ENCODE measurements at places on chromosomes 5 and 9.

DNA sequence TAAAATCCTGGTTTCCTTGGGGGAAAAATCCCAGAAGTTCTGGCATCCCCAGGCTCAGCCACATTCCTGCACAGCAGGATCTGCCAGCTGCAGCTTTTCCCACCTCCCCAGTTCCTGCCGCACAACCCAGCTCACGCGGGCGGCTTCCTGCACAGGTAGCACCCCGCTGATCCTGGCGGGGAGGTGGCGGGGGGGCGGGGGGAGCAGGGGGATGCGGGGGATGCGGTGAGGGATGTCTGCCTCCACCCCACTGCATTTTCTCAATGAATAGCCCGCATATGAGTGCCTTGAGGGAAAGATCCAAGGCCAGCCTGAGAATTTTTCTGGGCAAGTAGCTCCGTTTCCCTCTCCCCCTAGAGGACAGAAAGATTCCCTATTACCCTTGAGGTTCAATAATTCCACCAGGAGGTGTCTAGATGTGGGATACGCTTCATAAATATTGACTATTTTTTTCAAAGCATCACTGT, 21.1 kb downstream of the GFPT2 start:
- no peak for DNase-seq

DNA sequence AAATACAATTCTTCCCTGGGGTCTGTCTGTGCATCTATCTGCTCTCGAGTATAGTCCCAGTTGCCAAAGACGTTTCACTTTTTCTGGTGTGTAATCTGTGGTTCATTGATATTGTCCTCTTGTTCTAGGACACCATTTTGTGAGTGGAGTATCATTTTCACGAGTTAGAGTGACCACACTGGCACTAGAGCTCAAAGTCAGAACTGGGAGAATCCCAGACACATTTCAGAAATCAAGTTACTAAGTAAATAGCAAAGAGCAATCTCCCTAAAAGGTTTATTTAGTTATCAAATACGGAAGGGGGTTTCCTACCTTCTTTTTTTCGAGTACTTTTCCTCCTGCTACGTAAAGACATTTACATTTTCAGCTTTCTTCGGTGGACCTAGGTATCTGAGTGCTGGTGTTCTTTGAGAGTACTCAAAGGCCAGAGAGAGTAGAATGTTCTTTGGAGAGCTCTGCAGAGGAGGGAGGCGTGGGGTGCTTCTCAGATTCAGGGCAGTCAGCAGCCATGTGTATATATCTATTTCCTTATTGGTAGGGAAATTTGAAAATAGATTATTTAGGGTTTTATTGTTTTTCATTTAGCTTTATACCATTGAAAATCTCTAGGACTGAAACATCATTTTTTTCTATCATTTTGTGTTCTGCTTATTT, 8.9 kb upstream of the HSPA9 start:
- no peak for DNase-seq

DNA sequence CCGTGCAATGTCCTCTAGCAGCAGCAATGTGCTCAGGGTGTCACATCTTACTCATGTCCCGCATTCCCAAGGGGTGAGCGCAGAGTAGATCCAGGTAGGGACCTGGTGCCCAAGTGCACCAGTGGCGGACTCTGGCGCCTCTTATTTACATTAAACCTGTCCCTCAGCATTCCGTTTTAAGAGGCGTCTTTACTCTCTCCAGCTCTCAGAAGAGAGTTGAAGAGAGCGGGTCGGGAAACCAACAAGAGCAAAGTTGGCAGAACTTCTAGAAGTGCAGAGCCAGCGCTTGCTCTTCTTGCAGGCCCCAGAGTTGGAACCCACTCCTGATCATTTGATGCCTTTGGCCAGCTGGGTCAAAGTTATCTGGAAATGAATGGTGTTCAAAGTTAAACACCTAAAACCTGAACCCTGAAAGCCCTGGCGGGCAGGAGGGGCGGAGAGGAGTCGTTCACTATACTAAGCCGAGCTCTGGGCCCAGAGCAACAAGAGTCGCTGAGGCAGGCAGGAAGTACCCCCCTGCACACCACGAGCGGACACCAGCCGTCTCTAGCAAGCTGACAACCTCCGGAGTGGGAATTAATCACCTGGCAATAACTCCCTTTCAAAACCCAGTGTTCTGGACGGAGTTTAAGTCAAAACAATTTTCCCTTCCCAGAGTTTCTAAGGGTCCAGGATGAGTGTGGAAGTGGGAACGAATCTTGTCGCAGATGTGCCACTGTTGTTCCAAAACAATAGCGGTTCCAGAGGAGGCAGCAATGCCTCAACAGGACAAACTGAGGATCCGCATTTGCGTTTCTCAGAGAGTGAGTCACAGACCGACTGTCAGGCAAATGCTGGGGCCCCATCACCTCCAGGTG, 122.8 kb downstream of the TMEM161B start:
- DNase-seq, result no peak

DNA sequence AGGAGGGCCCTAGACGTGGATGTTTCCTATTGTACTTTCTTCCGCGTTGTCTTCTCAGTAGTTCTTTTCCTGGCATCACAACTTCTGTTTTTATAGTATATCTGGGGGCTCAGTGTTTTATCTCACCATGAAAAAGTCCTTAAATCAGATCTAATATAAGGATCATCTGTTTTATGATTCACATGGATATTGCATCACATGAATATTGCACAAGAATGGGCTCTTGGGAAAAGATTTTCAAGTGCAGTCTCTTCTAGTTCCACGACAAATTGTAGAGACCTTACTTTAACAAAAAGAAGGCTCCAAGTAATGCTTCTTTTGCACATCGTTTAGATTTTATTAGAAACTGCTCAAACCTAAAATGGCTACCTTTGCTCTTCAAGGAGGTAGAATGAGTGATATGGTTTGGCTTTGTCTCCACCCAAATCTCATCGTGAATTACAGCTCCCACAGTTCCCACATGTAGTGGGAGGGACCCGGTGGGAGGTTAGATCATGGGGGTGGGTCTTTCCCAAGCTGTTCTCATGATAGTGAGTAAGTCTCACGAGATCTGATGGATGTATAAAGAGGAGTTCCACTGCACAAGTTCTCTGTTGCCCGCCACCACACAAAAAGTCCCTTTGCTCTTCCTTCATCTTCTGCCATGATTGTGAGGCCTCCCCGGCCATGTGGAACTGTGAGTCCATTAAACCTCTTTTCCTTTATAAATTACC, 53.7 kb upstream of the FAM120A start:
- no peak for DNase-seq

DNA sequence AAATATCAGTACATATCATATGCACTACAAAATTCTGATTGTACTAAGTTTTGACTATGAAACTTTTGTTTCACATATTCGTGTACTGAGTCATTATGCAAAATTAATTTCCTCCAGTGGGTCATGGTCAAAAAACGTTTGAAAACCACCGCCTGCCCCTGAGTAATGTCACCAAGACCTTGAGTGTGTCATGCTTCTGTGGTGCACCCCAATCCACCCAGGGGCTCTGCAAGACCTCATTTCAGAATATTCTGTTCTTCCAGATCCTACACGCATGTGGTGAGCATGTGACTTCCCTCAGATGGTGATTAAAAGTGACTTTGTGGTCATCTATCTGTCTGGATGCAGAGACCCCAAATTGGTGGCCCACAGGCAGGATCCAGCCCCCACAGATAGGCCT, 31.0 kb downstream of the ABLIM3 start:
- no peak for DNase-seq

- DNase-seq, result no peak
Observed at GRCh38 chr9:84817038-84817437, 147.5 kb downstream of the NTRK2 start.

- no peak for DNase-seq
Observed at GRCh38 chr9:33197279-33198152, 30.4 kb upstream of the B4GALT1 start.

GRCh38 chr9:134551644-134552348, 89.8 kb upstream of the COL5A1 start:
- no peak for DNase-seq

DNA sequence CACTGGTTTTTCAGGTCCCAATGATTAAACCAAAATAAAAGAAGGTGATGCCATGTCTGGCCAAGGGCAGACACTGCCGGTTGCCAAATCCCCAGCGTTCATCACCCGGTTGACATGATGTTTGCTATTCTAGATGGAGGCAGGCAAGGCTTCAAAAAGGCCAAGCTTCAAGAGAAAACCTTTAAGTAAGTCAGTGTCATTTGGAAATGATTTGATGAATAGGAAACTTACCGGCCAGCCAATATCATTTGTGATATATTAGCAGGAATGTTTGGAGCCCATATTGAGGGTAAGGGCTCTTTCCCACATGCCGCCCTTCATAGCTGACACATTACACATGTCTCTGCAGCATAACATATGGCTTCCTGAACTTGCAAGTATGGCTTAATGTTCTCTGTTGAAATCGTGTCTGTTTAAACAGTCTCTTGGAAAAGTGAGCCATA, 89.5 kb upstream of the TTC23L start:
- DNase-seq, result no peak

DNA sequence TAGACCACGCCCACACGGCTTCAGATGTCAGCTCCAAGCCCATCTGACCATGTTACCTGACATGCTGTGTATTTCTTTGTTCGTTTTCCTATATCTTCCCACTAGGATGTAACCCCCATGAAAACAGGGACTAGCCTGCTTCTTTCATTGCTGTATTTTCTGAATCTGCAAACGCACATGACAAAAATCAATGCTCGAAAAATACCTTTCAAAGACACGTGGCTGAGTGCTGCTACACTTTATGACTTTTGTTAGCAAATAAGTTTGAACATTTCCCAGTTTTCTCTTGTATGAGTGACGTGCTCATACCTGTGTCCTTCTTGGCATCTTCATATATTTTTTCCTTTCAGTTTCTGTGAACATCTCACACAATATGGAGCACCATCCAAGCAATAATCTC, 181.3 kb upstream of the IRX1 start:
- no peak for DNase-seq

DNA sequence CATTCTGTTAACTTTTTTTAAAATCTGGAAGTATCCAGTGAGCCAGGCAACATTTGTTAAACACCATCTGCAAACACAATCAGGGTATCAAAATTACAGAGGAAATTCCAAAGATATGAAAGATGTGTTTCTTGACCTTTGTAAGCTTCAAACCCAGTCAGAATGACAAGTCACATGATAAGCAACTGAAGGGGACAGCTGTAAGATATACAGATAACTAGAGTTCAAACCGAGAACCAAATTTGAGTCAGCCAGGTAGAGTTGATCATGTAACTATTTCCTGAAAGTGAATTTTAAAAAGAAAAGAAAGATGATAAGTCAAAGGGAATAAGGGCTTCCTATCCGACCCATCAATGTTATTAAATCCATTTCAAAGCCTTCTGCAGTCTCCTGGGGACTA, 196.2 kb downstream of the DEPDC1B start:
- DNase-seq, result no peak

- DNase-seq, result no peak
Observed at GRCh38 chr9:130834371-130835336, at the start of gene ABL1. ABL1 (plus strand) TSS chr9:130835254; CDS start chr9:130835447, 193 bp downstream.

DNA sequence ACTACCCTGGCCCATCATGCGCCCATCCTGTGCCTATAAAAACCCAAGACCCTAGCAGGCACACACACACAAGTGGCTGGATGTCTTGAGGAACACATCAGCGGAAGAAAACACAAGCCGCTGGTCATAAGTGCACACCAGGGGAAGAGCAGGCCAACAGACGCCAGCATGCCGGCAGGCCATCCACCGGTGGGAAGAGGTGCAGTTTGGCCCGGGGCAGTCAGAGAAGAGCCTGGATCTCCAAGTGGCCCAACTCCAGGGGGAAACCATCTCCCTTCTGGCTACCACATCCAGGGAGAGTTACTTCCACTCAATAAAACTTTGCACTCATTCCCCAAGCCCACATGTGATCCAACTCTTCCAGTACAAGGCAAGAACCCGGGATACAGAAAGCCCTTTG, 2001.3 kb upstream of the NUDT12 start:
- no peak for DNase-seq

DNA sequence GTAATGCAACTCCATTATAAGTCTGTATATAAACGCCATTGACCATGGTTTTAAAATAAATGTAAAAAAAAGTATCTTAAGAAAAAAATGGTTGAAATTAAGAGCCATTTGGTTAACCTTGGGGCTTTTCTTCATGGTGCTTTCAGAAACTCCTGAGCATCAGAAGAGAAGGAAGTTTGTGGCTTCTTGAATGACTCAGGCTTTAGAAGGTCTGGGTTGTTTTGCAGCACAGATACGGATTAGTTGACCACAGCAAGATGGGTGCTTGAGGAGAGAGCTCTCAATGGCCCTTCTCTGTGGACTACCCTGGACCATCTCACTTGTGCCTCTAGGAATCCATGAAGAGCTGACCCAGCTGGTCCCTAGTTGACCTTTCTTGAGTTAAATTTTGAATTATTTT, 189.5 kb downstream of the TMEM38B start:
- no peak for DNase-seq

GRCh38 chr5:150017226-150018005, 16.9 kb downstream of the HMGXB3 start:
- DNase-seq, result no peak

- DNase-seq, result no peak
Observed at GRCh38 chr5:11602298-11602697, 301.9 kb downstream of the CTNND2 start.

DNA sequence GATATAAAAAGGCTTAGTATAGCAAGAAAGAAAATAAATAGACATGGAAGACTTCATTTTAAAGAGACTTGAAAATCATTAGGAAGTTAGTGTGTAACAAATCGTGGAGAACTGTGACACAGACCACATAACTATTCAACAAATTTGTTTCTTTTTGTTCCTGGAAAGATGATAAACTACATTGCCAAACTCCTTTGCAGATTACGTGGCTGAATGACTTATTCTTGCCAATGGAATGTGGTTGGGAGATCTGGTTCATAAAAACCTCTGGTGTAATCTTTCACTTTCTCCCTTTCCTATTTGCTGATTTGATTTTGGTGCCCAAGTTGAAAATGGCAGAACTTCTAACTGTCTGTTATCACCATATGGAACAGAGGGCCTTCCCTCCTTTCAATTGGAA, 328.9 kb upstream of the MEF2C start:
- DNase-seq, result no peak

GRCh38 chr9:3250741-3251140, 275.1 kb downstream of the RFX3 start:
- DNase-seq, result no peak

- no peak for DNase-seq
Observed at GRCh38 chr9:137836831-137837241, 40.7 kb upstream of the CACNA1B start.

- DNase-seq, result no peak
Observed at GRCh38 chr5:56145511-56145910, 87.6 kb downstream of the ANKRD55 start.

DNA sequence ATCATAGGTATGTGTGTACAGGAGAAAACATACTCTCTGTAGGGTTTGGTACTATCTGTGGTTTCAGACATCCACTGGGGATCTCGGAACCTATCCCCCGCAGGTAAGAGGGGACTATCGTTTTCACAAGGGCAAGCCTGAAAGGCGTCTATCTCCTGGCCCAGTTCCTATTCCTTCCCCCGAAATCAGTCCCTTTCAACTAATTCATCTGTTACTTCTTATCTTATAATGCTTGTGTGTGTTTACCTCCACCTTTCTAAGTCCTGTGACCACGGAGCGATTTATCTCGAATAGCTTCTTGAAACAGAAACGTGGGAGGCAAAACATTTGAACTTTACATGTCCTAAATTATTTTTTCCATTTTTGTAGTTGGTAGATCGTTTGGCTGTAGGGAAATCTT, 11.4 kb downstream of the ABO start:
- DNase-seq, result no peak

GRCh38 chr9:91164724-91165520, 196.8 kb downstream of the AUH start:
- DNase-seq, result no peak

GRCh38 chr5:33772380-33772897, 119.4 kb downstream of the ADAMTS12 start:
- DNase-seq, result no peak
